ENCODE measurements at places on chromosomes 3 and 15.

- DNase-seq = no peak
These were observed 41.4 kb upstream of the EIF1B start for GRCh38 chr3:40267937-40268724.

- peak; percentile 69 for DNase-seq
These were observed 20.4 kb downstream of the FAH start for GRCh38 chr15:80173022-80173759.

DNA sequence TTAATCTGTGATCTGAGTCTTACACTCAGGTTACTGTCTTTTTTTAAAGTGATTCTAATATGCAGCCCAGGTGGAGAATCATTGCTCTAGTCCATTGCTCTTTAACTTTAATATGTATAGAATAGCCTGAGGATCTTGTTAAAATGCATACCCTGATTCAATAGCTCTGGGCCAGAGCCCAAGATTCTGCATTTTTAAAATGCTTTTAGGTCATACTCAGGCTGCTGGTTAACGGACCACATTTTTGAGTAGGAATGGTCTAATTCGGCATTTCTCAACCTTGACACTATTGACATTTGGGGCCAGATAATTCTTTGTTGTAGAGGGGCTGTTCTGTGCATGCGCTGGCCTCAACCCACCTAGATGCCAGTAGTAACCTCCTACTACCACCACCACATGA lies 20.9 kb upstream of the FSTL1 start:
- no peak for DNase-seq

- DNase-seq = no peak
These were observed 28.8 kb downstream of the RAB8B start for GRCh38 chr15:63218100-63218808.

DNA sequence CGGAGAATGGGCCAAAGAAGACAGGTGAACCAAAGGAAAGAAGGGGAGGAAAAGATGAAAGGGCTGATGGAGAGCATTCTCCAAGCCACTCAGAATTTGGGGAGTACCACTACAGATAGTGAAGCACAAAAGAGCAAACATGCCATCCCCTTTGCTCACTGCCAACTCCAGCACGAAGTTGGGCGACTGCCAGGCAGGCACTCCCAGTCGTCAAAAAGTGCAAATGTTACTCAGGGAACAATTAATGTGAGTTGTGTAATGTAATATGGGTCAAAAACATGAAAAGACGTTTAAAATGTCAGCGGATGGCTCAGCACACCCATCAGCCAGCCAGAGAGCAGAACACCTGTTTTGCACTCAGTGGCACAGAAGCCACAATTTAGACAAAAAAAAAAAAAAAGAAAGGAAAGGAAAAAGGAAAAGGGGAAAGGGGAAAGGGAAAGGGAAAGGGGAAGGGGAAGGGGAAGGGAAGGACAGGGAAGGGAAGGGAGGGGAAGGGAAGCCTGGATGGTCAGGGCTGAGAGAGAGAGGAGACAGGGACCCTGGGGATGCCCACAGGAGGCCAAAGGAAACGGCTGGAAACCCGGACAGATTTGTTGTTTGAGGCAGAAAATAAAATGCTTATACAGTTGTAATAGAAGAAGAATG lies 82.7 kb downstream of the COL8A1 start:
- no peak for DNase-seq

DNA sequence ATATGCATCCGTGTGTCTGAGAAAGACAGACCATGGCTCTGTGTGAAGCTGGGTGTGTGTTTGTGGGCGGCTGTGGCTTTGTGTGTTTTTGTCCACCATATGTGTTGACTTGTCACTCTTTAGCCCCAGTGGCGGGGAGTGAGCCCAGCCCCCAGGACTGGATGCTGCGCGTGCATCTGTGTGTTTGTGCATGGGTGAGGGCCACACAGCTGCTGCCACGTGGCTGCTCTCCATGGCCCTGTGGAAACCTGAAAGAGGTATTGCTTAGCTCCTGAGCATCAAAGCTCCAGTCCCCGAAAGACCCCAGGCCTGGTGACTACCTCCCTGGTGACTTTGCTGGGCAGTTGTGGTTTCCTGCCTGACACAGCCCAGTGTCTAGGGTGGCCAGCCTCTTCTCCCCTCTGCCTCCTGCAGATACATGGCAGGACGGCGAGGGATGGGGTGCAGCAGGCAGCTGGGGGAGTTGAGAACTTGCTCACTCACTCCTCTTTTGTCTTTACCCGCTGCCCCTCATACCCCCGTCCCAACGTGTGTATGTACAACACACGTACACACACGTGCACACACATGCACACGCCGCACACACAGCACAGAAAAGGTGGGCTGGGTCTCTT lies 6.5 kb downstream of the EPHB3 start:
- peak; percentile 34 for DNase-seq

DNA sequence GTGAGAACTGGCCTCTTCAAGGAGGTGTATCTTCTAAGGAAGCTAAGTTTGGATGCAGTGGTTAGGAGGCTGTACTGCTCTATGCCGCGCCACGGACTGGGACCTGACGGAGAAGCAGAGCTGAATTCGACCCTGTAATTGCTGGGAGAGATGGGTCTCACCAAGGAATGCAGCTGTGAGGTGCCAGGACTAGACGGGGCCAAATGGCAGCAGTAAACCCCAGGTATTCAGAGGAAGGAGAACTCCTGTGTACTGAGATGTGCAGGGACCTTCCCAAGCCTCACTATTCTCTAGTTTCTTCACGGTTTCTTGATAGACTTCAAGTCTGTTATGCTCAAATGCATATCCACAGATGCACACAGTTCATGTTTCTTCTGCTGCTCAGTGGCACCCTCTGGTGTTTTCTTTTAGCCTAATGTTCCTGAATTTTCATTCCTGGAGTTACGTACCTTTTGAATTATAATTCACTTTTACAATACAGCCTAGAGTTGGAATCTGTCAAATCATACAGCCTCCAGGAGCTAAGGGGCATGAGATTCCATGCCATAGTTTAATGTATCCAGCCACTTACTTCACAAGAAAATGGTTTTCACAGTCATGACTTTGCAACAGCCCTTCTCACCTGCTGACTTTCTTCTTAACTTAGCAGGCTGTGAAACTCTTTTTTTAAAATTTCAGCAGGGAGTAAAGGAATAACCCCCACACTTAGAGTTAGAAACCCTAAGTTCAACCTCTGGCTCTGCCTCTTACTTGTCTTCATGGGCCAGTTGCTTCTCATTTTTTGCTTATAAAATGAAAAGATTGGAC lies 61.8 kb downstream of the GLDN start:
- peak; percentile 55 for DNase-seq

DNA sequence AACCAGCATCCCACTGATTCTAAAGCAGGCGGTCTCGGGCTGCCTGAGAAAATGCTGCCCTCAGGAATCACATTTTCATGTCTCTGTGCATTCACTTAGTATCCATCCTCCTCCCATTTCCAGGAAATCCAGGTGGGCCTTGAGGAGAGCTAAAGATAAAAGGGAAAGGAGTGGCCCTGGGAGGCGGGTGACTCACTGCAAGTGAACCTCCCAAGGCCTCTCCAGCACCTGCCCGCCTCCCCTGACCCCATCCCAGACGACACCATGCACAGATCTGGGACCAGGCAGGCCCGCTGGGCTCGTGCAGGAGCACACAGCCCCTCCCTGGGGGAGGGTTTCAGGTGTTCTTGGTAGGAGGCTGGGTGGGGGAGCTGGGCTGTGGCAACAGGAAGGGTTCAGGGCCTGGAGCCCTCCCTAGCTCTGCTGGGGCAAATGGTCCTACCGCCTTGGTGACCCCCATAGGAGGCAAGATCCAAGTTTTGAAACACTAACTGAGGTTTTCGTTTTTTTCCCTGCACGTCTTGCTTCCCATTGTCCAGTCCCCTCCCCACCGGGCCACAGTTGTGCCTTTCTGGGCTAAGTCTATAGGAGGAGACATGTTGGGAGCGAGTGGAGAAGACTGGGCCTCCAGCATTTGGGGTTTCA lies 22.2 kb downstream of the MELTF start:
- DNase-seq = no peak

DNA sequence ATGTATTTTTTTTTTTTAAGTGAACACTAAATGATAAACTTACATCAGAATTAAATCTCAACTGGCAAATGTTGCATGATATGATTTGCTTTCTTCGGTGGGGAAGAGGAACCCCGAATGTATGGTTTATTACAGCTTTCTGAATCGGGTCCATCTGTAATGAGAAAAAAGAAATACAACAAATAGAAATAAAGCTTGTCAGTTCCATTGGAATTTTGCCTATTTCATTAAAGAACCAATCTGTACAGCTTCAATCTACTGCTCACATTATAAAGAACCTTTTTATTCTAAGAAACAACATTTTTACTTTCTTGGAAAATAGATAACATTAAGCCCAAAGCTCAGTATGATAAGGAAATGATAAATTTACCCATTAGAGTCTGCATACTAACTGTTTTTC lies 186.5 kb downstream of the ZNF385D start:
- DNase-seq = no peak

- no peak for DNase-seq
These were observed 132.9 kb upstream of the LRIG1 start for GRCh38 chr3:66633402-66634381.

DNA sequence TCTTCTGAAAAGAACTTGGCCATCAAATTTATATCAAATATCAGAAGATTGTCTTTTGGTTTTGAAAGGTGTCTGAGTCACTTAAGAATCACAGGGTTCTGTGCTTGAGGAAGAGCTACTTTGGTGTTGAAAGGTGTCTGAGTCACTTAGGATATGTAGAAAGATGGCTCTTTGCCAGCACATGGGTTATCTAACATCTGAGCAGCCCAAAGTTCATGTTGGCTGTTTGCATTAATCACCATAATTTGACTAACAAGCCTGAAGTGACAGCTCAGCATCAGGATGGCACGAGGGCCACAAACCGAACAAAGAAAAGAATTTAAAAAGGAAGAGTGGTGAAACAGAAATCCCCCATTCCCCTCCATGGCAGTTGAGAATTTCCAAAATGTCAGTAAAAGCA lies 190.5 kb upstream of the CMC1 start:
- peak; percentile 52 for DNase-seq

DNA sequence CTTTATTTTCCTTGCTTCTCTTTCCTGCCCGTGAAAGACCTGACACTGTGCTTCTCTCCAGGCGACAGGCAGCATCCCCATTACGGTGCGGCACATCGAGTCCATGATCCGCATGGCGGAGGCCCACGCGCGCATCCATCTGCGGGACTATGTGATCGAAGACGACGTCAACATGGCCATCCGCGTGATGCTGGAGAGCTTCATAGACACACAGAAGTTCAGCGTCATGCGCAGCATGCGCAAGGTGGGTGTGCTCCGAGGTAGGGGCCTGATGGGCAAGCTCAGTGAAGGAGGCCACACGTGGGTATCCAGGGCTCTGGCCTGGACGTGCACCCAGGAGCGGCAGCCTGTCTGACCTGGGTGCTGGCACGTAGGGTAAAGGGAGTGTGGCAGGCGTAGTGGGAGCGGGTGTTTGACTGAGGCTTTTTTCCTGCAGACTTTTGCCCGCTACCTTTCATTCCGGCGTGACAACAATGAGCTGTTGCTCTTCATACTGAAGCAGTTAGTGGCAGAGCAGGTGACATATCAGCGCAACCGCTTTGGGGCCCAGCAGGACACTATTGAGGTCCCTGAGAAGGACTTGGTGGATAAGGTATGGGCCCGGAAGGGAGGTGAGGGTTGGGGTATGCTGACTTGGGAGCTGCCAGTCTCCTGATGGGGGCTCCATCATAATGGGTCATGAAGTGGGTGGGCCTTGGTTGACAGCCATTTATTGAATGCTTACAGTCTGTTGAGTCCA lies 8.2 kb upstream of the PODXL2 start:
- DNase-seq = no peak

GRCh38 chr15:40372981-40373380 lies 9.5 kb upstream of the KNSTRN start:
- DNase-seq = no peak

GRCh38 chr15:39539973-39540558 lies 40.8 kb upstream of the THBS1 start:
- no peak for DNase-seq

DNA sequence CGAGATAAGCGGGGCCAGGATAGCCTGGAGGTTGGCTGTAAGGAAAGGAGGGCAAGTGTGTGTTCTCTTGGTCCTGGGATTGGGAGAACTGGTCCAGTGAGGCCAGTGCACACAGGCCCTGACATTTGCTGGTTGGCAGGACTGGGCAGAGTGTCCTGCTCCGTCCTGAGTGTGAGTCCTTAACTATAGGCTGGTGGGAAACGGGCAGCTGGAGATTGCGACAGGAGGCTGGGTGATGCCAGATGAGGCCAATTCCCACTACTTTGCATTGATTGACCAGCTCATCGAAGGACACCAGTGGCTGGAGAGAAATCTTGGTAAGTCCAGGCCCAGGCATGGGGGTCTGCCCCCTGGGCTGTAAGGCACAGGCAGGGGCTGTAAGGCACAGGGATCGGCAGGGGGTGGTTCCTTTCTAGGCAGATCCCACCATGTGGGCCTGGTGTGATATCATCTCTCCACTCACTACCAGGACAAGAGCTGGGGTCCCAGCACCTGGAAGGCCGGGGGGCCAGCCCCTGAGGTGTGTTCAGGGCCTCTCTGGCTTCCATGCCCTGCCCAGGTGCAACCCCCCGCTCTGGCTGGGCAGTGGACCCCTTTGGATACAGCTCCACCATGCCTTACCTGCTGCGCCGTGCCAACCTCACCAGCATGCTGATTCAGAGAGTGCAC lies 3.2 kb downstream of the MAN2A2 start:
- DNase-seq = no peak

GRCh38 chr3:42591811-42592210 lies 1.2 kb downstream of the SS18L2 start:
- no peak for DNase-seq

GRCh38 chr3:141092663-141093062 lies 41.5 kb downstream of the SPSB4 start:
- no peak for DNase-seq

GRCh38 chr3:106193876-106194275 lies 325.1 kb upstream of the CBLB start:
- no peak for DNase-seq

DNA sequence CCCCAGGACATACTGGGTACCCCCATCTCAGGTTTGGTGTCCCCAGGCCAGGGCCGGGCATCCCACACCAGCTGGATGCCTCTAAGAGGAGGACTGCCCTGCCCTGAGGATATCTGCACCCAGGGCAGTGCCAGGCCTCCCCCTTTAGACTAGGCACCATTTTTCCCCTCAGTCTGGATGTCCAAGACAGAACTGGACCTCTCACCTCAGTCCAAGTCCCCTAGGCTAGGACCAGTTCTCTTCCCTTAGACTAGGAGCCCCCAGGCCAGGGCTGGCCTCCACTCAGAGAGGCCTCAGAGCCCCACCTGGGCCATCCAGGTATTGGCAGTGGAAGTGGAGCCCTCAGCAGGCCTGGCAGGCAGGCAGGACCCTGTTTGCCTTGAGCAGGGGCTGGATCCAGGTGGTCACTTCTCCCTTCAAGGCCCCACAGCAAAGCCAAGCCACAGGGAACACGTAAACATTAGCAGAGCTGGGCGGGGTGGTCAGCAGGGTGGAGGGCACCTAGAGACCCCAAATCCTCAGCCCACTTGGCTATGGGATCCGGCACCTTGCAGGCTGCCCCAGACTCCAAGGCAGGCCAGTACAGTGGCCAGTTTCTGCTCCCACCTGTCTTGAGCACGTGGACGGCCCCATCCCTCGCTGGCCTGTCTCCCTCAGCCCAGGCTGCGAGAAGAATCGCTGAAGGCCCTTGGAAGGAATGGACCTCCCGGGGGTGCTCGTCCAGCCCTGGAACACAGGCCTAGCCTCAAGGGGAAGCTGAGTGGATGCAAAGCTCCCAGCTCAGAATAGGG lies 28.3 kb downstream of the PTH1R start:
- no peak for DNase-seq
